ENCODE measurements at places on chromosomes 1 and 21.

DNA sequence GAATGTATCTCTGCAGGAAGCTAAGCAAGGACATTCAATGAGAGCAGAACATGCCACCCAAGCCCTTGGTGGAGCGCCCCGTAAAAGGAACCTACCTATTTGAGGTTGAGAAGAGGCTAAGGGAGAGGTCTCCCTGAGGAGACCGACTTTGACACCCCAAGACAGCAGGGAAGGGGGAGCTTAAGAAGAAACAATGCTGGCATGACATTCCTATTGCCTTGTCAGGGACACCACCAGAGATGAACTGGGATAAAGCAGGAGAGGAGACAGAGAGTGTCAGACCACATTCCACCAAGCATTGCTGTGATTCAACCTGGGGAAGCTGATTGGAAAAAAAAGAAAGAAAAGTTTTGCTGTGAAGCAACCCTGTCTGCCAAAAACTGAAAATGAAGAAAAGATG lies 13.3 kb upstream of the S100A2 start:
- DNase-seq, result no peak

DNA sequence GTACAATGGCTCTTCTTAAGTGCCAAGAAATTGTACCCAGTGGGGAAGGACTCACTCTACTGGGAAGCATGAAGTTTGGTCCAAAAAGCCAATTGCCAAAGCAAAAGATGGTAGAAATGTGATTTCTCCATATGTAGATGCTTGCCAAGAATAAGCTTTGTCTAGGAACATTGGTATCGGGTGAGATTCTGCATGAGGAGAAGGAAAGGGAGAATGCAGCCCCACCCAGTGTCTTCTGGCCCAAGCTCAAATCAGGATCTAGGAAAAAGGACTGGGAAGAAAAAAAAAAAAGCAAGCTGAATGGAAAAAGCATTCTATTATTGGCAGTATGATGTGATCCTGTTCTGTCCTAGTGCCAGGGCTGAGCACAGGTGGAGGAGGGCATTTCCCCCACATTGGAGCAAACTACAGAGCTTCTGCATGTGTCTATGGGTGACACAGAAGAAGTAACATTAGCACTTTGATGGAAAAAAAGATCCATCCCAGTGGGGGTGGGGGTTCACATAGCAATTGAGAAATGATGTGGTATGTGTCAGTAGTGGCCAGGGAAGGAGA lies 226.6 kb downstream of the KCNH1 start:
- no peak for DNase-seq

DNA sequence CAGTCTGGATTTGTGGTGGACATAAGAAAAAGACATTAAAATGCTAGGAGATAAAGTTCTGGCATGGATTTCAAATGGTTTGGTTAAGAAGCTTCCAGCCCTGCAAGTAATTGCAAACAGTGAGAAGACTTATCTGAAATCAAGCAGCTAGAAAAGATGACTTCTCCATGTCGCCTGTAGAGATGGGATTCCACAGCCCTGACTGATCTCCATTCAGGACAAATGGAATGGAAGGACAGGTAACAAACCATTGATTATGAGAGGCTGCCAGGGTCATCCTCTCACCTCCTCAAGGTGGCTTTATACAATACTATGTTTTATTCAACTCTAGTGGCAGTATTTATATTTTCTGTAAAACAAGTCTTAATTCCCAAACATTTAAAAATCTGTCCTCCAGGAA lies 237.9 kb downstream of the HLX start:
- DNase-seq, result no peak

DNA sequence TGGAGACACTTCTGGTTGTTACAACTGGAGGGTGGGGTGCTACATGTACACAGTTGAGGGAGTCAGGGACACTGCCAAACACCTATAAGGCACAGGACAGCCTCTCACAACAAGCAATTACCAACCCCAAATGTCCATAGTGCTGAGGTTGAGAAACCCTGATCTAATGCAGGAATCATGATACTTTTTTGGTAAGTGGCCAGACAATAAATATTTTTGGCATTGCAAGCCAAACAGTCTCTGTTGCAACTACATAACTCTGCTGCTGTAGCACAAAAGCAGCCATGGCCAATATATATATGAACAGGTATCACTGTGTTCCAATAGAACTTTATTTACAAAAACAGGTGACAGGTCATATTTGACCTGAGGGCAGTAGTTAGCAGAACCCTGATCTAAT lies 177.5 kb downstream of the ASTN1 start:
- DNase-seq, result no peak

- DNase-seq, result no peak
These were observed 7.7 kb upstream of the ECE1 start for GRCh38 chr1:21297975-21298374.

DNA sequence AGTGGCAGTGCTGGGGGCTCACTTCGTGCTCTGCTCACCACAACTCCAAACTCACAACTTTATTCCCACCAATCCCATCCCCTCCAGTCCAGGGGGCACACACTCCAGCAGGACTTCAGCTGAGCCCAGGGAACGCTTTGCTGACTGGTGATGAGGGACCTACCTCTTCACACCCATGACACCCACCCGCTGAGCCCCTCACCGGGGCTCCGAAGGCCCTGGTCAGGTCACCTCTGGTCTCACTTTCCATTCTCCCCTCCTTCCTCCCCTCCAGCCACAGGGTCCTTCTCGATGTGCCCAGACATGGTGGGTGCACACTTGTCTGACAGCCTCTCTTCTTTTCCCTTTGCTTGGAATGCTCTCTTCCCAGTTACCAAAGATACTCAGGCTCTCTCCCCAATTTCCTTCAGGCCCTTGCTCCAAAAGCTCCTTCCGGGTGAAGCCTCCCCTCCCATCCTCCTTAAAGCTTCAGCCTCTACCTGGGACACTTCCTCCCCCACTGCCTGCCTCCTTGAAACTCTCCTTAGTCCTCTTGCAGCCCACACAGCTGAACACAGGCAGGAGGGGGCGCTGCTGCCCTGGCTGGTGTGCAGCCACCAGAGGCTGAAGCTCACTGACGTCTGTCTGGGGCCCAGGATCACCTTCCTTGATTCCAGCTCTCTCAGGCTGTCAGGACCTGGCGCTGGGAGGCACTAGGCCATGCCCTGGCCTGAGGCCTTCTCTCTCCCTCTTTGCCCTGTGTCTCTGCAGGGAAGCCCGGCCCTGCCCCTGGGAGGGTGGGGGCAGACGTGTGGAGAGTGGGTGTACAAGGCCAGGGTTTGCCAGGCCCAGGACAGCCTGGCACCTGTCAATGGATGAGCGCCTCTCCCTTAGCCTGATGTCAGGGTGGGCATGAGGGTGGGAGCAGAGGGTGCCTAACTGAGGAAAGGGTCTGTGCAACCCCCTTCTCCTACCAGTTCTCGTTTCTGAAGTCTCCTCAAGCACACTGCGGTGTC lies 1.6 kb downstream of the KCNE1 start:
- peak; percentile 64 for DNase-seq

DNA sequence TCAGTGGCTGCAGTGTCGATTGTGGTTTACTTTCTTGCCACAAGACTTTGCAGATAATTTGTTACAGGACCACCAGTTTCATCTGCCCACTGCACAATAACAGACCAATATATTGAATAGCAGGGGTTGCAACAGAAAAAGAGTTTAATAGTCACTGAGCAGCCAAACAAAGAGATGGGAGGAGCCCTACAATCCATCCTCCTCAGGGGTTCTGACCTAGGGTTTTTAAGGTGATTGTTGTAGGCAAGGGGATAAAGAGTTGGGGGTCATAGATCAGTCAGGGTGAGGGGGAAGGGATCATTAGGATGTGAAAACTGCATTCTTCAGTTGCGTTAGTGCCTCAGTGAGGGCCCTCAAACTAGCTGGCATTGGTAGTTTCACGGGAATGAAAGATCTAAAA lies 110.7 kb upstream of the OLFM3 start:
- DNase-seq, result no peak

DNA sequence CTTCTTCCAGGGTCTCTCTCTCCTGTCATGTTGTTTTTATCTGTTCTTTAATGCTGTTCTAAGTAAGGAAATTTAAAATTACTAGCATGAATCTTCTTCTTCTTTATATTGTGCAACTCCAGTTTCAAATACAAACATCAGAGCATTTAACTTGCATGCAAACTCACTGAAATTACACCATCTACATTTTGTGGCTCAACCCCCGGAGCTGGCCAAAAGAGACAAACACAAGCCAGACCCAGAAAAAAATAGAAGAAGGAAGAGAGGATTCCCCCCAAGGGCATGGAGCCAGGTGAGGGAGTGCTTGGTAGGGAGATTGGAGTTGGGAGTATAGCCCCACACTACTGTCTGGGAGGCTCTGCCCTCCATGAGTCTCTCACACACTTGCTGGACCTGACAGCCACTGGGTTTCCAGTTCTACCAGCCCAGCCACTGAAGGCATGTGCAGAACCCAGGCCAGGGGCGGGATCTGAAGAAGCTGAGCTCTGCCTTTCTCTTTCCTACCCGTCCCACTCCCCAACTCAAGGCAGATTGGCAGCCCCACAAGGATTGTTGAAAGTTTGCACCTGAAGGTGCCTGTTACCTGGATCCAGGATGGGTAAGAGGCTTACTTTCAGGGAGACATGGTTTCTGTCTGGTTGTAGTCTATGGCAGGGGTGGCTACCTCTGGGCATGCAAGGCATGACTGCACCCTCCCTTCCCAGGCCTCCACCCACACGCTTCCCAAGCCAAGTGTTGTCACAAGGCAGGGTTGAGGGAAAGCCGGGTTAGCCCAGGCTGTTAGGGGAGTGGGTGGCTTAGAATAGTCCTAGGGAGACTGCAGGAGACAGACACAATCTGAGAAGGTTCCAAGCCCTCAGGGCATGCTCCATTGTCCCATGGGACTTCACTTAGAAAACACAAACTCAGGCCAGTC lies 297.2 kb downstream of the TGFB2 start:
- no peak for DNase-seq

- DNase-seq, result no peak
These were observed 20.7 kb downstream of the IGSF21 start for GRCh38 chr1:18128298-18128697.

DNA sequence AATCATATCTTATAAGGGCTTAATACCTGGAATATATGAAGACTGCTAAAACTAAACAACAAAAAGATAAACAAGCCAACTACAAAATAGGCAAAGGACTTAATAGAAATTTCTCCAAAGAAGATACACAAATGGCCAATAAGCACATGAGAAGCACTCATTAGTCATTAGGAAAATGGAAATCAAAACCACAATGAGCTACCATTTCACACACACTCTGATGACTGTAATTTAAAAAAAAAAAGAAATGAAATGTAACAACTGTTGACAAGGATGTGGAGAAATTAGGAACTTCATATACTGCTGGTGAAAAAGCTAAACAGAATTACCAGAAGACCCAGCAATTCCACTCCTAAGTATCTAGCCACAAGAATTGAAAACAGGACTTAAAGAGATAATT lies 374.2 kb upstream of the ZP4 start:
- no peak for DNase-seq

- no peak for DNase-seq
These were observed 2119.0 kb downstream of the MRPL39 start for GRCh38 chr21:23488245-23488644.

- DNase-seq, result peak; percentile 71
These were observed 32.8 kb upstream of the DNASE2B start for GRCh38 chr1:84365225-84366221.

- DNase-seq, result peak; percentile 56
These were observed 27.3 kb downstream of the GPR157 start for GRCh38 chr1:9101510-9102146.

- DNase-seq, result no peak
These were observed 5.2 kb downstream of the ECE1 start for GRCh38 chr1:21285055-21285372.

DNA sequence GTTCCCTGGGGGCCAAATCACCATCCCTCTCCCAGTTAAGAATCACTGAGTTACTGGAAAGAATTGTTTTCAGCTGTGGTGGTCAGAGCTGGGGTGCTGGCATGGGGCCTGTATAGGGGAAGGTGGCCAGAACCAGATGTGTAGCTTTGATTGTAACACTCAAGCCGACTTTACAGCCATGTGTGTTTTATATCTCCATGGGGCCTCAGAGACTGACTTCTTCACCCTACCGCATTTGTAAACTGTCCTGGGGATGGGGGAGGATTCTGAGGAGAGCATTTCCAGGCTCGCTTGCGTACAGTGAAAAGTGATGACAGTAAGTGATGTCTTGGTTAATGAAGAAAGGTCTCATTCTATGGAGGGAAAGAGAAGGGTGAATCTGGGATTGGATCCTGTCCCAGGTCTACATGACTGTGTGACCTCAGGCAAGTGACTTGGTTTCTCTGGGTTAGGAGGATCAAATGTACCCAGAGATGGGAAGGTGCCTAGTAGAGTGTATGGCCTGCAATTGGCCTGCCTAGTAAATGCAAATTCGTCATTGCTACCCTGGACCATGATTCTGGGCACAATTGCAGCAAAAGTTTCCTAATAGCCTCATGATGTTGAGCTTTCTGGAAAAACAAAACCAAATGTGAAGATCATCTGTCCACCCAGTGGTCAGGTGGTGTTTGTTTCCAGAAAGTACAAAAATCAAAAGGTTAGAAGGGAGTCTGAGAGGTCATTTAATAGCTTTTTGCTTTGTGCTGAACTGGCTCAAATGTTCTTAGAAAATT lies 49.7 kb upstream of the RCC2 start:
- DNase-seq, result no peak

DNA sequence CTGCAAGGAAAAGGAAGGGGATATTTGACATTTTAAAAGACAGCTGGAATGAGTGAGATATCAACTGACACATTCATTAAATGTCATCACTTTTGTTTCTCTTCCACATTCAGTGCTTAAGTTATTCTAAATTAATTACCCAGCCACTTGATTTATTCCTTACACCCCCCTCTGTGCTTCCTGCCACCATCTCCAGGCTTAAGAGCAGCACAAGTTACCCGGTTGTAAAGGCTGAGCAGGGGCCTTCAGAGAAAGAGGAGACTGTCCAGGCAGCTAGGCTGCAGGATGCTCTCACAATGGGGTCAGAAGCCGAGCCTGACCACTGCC lies 71.4 kb downstream of the SYT6 start:
- DNase-seq, result no peak

GRCh38 chr21:24881506-24881905 lies 725.8 kb downstream of the MRPL39 start:
- DNase-seq, result no peak

DNA sequence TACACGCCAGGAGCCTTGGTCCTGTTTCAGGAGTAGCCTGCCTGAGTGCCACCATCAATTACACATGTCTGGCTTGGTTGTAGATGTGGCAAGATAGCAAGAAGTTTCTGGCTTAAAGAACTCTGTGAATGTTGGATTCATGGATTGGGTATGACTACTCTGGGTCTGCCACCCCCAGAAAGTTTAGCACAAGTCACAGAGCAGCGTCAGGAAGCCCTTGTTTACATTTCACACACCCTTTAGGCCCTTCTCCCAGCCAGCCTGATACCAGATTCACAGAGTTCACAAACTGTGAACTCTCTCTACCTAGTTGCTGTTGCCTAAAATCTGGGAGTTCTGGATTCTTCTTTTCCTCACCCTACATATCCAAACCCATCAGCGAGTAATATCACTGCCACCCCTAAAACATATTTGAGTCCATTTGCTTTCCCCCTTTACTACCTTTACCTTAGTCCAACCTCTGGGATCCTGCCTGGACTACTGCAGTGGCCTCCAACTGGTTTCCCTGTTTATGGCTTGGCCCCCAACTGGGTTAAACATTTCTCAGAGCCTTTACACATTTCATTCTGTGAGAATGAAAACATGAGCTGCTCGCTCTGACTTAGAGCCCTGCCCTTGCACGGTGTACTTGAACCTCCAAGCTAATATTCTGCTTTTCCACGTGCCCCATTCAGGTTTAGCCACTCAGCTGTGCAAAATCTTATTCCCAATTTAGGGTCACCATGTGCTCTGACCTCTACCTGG lies 4.1 kb upstream of the CCDC24 start:
- no peak for DNase-seq

GRCh38 chr1:61779231-61779630 lies 37.0 kb downstream of the PATJ start:
- no peak for DNase-seq
